ENCODE measurements at places on chromosomes 16 and 17. TPM values are rescaled to one million over a fixed set of nuclear protein-coding genes. Genes with fewer than 3 reads are reported as not detected.
A peak's percentile ranks its signal among the peaks of the same experiment; 100 is the strongest.

GRCh38 chr17:61967729-61968128 lies 39.9 kb upstream of the INTS2 start:
- H3K27me3 ChIP-seq: no peaks in the 10 kb centered on the region
- peaks cover 5% of the 10 kb centered on the region for H3K36me3 ChIP-seq
- H3K27ac ChIP-seq: no peak overlapping the region
- H3K4me3 ChIP-seq: no peak overlapping the region

DNA sequence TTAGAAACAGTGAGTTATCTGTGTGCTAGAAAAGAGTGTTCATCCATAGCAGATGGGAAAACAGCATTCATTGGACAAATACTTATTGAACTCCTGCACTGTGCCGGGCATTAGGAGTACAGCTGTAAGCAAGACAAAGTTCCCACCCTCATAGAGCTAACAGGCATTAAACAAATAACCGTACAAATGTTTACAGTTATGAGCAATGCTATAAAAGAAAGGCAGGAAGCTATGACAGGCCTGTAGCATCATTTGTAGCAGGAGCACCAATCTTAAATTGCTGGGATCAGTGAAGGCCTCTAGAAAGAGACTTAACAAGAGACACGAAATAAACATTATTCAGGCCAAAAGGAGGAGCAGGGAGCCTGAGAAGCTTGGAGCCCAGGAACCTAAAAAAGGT lies 15.6 kb downstream of the SDR42E1 start:
- no peaks in the 10 kb centered on the region for H3K4me1 ChIP-seq
- H3K27me3 ChIP-seq: no peaks in the 10 kb centered on the region
- no peak for DNase-seq
- H3K36me3 ChIP-seq: no peaks in the 10 kb centered on the region
- H3K27ac ChIP-seq: no peak overlapping the region

DNA sequence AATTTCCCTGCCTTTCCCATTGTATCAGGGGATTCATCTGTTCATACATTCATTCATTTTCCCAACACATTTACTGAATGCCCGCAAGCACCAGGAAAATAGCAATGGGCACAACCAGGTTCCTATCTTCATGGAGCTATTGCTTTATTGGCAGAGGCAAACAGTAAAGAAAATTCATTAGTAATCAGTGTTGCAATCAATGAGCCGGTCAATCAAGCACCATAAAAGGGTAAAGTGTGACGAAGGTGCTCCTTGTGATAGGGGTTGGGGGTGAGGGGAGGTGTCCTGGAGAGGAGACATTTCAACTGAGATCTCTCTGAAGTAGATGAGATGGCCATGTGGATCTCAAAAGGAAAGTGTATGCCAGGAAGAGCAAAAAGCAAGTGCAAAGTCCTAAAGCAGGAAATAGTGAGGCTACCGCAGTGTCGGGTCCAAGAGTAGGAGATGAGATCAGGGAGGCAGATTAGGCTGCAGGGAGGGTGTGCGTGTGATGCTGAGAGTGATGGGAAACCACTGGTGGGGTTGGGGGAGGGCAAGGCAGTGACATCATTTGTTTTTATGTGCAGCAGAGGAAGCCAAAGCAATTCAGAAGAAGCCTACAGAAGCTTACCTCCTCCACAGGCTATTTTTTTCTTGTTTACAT lies 28.4 kb downstream of the CDH13 start:
- no peaks in the 10 kb centered on the region for H3K36me3 ChIP-seq
- H3K27me3 ChIP-seq: no peaks in the 10 kb centered on the region
- peak; percentile 51 for DNase-seq

DNA sequence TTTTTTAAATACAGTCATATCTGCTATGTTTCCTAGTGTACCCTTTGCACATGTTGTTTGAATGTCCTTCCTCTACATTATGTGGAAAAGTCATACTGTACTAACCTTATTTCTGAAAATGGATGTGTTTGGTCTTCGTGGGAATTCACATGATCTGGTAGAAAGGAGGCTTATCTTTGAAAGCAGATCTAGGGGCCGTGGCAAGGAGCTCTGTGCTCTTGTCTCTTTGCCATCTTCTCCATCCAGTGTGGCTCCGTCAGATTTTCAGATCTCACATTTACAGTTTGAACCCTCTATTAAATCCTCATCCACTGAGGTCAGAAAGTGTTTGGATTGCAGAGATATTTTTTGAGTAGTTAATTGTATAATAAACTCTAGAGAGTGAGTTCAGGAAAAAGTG lies 32.9 kb downstream of the MAP2K4 start:
- no peak for DNase-seq
- H3K27me3 ChIP-seq: no peaks in the 10 kb centered on the region
- peaks cover 5% of the 10 kb centered on the region for H3K4me1 ChIP-seq
- H3K27ac ChIP-seq: no peak overlapping the region

The C16orf92 gene
- total RNA-seq: not detected

Measured in aorta (tissue), 5 donors.